Stimulated activated CD4-positive, alpha-beta T cell treated with anti-CD3 and anti-CD28 coated beads, Interleukin-1b, Interleukin-23, amount 100 ng/mL, for 24 hours (primary cell): ENCODE measurements at places on chromosomes 3 and 15.

DNA sequence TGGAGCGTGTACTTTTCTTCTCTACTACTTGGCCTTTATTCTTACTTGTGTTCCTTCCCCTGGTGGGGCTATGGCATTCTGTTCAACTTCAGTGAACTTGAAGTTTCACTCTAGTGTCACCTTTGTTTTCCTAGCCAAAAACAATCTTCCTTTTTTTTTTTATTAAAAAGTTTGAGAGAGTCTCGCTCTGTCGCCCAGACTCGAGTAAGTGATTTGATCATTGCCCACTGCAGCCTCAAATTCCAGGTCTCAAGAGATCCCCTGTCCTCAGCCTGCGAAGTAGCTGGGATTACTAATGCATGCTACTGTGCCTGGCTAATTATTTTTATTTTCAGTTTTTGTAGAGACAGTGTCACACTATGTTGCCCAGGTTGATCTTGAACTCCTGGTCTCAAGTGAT lies 124.8 kb downstream of the SST start:
- DNase-seq = no peak

- DNase-seq = no peak
Measured at GRCh38 chr3:173703771-173704170, 306.2 kb downstream of the NLGN1 start.

DNA sequence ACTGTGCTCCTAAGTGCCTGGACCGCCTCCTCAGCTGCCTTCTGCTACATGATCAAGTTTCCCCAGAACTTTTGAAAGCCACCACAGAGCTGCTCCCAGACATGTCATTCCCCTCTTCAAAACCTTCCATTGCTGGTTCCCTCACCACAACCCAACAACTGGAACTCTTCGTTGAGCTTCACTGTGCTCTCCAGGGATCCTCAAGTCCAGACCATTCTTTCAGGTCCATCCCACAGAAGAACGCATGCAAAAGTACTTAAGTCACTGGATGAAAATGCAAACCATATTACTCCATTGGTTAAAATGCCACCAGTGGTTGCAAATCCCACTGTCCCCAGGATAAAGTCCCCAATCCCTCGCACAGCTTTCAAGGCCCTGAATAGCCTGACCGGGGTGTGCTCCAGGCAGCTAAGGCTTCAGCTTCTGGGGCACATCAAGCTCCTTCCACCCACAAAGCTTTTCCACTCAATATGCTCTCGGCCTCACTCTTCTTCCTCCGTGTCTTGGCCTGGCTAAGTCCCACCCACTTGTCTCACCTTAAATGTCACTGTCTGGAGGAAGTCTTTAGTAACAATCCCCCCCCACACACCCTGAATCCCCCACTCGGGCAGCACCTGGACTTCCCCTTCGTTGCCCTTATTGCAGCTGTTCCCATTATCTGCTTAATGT lies 84.8 kb downstream of the XXYLT1 start:
- no peak for DNase-seq

- DNase-seq = no peak
Measured at GRCh38 chr15:93866948-93867347, 364.4 kb upstream of the MCTP2 start.

DNA sequence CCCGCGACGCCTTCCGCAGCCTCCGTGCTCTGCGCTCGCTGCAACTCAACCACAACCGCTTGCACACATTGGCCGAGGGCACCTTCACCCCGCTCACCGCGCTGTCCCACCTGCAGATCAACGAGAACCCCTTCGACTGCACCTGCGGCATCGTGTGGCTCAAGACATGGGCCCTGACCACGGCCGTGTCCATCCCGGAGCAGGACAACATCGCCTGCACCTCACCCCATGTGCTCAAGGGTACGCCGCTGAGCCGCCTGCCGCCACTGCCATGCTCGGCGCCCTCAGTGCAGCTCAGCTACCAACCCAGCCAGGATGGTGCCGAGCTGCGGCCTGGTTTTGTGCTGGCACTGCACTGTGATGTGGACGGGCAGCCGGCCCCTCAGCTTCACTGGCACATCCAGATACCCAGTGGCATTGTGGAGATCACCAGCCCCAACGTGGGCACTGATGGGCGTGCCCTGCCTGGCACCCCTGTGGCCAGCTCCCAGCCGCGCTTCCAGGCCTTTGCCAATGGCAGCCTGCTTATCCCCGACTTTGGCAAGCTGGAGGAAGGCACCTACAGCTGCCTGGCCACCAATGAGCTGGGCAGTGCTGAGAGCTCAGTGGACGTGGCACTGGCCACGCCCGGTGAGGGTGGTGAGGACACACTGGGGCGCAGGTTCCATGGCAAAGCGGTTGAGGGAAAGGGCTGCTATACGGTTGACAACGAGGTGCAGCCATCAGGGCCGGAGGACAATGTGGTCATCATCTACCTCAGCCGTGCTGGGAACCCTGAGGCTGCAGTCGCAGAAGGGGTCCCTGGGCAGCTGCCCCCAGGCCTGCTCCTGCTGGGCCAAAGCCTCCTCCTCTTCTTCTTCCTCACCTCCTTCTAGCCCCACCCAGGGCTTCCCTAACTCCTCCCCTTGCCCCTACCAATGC lies 2.0 kb downstream of the ISLR start:
- no peak for DNase-seq

GRCh38 chr15:83873966-83874365 lies 220.0 kb downstream of the ADAMTSL3 start:
- no peak for DNase-seq

GRCh38 chr3:154285221-154285620 lies 39.1 kb downstream of the DHX36 start:
- DNase-seq = no peak

GRCh38 chr3:117722856-117723255 lies 1013.3 kb downstream of the TUSC7 start:
- no peak for DNase-seq

- no peak for DNase-seq
Measured at GRCh38 chr3:136473716-136474326, 223.7 kb downstream of the PCCB start.

- DNase-seq = no peak
Measured at GRCh38 chr3:33687406-33688010, 30.5 kb downstream of the CLASP2 start.

DNA sequence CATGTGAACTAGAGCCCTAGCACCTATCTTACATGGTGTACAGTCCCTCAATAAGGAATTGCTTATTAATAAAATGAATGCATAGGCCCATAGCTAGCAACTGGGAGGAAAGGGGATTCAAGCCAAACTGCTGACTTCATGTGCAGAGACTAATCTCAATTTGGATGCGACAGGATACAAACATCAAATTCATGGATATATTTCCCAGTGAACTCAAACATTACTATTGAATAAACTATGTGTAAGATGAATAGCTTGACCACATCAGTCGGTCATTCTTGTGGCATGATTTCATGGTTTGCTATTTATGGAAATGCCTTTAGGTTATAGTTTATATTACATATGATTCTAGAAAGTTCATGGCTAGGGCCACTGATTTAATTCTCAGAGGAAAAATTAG lies 268.6 kb upstream of the SLITRK3 start:
- DNase-seq = no peak

DNA sequence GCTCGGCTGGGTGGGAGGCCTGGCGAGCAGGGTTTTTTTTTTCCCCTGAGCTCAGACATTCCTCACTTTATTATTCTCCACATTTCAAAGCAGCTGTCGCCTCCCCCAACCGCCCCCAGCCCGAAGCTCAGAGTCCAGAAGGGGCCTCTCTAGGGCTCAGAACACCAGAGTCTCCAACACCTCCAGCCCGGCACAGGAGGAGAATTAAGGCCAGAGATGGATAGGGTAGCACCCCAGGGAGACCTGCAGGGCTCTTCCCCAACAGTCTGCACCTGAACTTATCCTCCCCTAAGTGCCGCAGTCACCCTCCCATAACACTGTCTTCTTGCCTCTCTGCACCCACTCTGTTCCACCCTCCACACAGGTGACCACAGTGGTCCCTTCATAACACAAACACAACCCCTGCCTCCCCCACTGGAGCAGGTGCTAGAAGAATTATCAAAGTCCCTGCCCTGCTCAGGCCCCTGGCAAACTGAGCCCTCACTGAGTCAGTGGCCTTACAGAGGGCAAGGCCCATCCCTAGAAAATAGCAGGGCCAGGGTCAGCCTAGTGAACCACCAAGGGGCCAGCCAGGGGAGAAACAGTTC lies 14.1 kb downstream of the MYL3 start:
- DNase-seq = no peak

GRCh38 chr3:54274607-54275006 lies 152.3 kb downstream of the CACNA2D3 start:
- no peak for DNase-seq

- no peak for DNase-seq
Measured at GRCh38 chr15:80800067-80800466, 20.9 kb downstream of the CEMIP start.

DNA sequence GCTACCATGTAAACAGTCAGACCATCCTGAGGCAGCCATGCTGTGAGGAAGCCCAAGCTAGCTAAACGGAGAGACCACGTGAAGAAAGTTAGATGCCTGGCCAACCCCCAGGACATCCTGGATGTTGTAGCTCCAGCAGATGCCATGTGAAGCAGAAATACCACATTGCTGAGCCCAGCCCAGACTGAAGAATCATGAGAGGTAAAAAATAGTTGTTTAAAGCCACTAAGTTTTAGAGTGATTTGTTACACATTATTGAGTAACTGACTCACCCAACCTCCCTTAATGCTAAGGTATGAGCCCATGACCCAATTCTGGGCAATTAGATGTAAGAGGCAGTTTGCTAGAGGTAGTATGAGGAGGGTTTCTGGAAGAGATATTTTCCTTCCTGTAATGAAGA lies 200.5 kb downstream of the THRB start:
- DNase-seq = no peak

DNA sequence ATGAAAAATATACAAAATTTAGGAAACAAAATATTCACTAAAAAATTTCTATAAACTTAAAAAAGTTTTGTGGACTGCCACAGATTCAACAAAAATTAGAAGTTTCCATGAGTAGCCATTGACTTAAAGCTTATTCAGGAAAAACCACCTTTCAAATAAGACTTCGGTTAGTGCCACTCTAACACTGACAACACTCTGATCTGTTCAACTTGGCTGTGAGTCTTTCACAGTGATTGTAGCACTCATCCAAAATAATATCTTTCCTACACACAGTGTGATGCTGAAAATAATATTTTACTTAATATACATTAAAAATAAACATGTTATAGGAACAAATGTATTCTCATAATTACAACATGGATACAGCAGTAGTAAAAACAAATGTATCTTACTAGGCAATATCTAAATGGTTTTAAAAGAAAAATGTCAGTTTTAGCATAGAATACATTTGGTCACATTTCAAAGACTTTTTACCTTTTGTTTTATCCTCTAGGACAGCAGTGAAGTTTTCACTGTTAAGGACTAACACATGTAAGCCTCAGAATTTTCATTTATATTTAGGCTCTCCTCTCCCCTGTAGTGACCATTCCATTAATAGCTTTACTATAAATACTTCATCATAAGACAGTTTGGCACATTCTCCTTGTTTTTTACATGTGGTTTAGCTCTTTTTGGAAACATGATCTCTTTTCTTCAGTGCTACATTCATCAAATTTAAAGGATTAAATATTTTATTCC lies at the start of gene ASB14:
Gene ASB14 (minus strand): TSS at position 527 of the 738 bp plus-strand sequence. CDS start 652 bp downstream, outside the sequence.
- DNase-seq = no peak

GRCh38 chr3:152071924-152072323 lies 196.8 kb upstream of the MBNL1 start:
- no peak for DNase-seq

- no peak for DNase-seq
Measured at GRCh38 chr3:177652556-177653291, 455.4 kb upstream of the TBL1XR1 start.

DNA sequence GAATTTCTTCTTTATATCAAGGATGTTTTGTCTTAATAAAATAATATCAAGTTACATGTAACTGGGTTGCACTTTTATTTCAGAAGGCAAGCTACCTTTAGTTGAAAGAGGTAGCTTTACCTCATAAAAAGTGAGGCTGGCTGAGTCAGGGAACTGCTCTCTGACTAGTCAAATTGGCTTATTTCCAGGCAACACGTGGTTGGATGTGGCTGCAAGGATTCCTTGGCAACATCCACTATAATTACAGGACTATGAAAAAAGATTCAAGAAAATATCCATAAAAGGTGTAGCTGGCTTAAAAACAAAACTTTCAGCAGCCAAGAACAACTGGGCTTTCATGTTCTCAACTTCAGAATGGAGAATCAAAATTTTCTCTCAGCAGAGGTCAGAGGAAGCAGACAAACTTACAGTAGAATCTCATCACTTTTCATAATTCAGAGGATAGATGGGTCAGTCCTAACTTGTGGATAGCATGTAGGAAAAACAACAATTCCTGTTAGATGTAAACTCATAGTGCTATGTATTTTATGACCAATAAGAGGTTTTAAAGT lies 779.1 kb downstream of the MECOM start:
- no peak for DNase-seq

- DNase-seq = no peak
Measured at GRCh38 chr3:148615382-148615781, 82.3 kb upstream of the AGTR1 start.

DNA sequence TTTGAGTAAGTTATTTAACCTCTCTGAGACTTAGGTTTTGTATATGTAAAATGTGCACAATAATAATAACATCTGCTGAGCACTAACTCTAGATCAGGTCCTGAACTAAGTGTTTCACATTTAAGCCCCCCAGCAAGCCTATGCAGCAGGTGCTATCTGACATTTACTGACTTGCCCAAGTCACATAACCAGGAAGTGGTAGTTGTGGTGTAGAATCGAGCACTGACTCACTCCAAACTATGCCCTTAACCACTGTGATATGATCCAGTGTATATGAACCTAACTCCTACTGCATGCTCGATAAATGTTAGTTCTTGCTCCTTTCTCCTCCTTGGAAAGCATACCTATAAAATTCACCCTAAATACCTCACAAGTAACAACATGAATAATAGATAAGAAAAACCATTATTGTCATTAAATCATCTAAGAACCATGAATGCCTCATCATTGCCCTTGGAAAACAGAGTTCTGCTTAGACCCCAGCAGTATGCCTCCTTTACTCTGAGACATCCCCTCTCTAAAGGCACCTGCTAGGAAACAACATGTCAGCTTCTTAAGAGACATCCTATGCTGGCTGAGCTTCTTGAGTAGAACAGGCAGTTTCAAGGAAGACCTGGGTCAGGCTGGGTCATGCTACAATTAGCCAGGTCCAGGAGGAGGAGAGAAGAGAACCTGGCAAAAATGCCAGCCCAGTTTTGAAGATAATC lies 3.0 kb upstream of the SHC4 start:
- DNase-seq = no peak

DNA sequence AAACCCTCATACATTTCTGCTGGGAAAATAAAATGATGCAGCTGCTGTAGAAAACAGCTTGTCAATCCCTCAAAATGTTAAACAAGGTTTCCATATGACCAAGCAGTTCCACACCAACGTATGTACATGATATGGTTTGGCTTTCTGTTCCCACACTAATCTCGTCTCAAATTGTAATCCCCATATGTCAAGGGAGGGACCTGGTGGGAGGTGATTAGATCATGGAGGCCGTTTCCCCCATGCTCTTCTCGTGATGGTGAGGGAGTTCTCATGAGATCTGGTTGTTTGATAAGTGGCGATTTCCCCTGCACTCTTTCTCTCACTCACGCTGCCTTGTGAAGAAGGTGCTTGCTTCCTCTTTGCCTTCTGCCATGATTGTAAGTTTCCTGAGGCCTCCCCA lies 100.6 kb upstream of the SLC24A5 start:
- DNase-seq = no peak
